ENCODE measurements at places on chromosomes 3 and 15.

DNA sequence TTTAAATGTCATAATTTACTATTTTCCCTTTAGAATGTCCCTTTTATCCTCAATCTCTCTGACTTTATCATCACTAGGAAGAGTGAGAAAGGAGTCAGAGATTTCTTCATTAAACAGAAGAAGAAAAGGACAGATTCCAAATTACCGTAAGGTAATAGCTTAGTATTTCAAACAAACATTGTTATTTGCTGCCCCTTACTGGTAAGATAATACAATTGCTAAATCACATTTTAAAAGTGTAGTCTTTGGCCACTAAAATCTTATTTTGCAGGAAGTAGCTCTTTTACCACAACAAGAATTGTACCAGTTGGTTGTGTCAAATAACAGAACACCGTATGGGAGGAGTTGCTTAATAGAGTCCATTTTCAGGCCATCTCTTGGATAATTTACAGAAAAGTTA is 53.7 kb downstream of the CGGBP1 start:
- DNase-seq, result no peak

- no peak for DNase-seq
Observed at GRCh38 chr3:173901649-173902048, 504.1 kb downstream of the NLGN1 start.

GRCh38 chr3:4794331-4794730 is 184.9 kb upstream of the BHLHE40 start:
- DNase-seq, result no peak

DNA sequence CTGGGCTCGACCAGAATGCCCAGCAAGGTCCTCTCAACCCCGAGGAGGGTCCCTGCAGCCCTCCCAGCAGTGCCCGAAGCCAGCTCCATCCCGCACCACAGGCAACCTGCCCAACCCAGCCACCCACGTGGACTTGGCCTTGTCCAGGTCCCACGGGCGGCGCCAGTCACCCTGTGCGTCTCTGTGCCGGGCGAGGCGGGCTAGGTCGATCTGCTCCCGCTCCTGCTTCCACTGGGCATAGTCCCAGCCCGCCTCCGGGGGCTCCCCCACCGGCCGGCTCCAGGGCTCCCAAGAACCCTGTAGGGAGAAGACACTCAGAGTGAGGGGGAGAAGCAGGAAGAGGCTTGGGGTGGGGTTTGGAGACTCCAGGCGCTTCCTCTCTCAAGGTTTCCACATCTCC is 3.1 kb downstream of the CCDC9B start:
- DNase-seq, result no peak

DNA sequence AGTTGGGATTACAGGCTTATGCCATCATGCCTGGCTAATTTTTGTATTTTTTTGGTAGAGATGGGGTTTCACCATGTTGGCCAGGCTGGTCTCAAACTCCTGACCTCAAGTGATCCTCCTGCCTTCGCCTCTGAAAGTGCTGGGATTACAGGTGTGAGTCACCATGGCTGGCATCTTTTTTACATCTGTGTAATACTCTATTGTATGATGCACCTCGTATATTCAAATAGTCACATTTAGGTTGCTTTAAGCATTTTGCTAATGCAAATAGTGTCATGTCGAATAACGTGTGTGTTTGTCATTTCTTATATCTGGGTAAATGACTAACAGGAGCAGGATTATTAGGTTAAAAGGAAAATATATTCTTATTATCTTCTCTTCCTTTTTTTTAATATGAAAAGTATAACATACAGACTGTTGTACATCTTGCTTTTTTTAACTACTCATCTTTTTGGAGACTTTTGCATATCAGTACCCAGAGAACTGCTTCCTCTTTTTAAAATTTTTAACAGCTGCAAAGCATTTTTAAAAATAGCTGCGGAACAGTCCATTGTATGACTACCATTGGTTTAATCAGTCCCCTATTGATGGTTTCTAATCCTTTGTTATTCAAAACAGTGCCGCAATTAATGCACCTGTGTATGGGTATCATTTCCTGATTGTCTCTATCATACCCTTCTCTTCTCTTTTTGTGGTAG is 13.4 kb downstream of the SCAMP5 start:
- no peak for DNase-seq

- no peak for DNase-seq
Observed at GRCh38 chr15:70099967-70100473, 2.3 kb upstream of the TLE3 start.

- peak; percentile 15 for DNase-seq
Observed at GRCh38 chr3:9172851-9173321, 76.6 kb downstream of the SRGAP3 start.

GRCh38 chr3:106692624-106693023 is 684.6 kb upstream of the CCDC54 start:
- no peak for DNase-seq

DNA sequence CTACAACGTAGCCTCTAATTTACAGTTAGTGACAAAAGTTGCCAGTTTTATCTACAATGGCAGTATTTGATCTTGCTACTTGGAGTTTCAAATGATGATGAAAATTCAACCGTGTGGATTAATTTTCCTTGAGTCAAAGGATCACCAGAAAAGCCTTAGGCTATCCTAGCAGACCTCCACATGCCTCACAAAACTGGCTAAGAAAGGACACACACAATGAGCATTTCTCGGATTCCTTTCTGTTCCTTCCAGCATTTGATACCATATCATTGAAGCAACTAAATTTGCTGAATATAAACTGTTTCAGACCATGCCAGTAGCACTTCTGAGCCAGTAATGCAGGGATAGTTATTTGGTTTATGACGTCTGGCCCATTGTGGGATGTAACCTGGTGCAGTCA is 587.4 kb upstream of the MDFIC2 start:
- DNase-seq, result no peak

GRCh38 chr15:101391431-101391830 is 96.4 kb upstream of the SNRPA1 start:
- DNase-seq, result no peak

- DNase-seq, result no peak
Observed at GRCh38 chr3:138296639-138297038, 33.0 kb downstream of the NME9 start.

DNA sequence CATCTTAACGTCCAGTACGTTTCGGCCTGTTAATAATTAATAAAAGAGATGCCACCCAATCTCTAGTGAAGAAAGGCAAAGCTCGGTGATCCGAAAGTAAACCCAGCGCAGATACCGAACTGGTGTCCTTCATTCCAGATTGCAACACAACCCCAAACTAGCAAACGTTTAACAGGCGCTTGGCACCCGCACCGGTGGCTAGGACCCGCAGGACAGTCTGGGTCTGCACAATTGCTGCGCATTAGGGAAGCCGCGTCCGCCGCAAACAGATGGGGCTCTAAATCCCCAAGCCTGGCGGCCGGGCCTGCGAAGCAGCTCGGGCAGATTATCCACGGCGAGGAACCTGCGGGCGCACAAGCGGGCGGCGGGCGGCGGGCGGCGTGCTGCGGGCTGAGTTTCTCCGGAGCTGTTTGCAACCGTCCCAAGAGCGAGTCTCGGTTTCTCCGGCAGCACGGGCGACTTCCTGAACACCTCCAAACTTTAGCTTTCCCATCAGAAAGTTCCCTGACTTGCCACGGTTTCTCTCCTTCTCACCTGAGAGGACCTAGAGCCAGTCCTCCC is 112.1 kb upstream of the ICE2 start:
- no peak for DNase-seq

DNA sequence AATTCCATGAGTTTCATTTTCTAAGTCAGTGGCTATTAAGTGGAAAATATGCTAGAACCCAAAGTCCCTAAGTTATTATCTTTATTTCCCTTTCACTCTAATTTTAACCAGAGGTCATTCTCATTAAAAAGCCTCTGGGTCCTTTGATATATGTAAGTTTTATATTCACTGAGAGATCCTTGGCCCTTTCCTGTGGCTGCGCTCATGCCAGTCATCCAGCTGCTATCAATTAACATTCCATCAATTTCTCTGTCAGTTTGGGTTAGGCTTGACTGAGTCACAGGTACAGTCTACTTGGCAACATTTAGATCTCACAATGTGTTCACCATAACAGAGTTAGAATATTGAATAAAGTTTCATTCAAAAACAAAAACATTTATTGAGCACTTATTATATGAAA is 58.0 kb upstream of the FBN1 start:
- no peak for DNase-seq

DNA sequence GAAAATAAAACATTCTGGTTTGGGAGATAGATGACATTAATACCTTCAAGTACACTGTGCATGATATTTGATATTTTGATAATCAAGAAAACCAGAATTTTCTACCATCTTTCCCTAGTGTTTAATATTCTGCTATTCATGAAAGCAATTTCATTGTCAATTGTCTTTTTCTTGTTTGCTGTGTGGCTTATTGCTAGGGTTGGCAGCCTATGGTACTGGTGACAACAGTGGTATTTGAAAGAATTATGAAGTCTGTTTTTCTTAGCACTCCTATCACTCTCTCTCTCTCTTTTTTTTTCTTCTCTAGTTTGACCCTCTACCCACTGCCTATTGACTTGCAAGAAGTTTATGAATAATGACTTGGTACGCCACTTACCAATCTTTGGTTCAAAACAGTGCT is 15.4 kb downstream of the RNF13 start:
- DNase-seq, result no peak

DNA sequence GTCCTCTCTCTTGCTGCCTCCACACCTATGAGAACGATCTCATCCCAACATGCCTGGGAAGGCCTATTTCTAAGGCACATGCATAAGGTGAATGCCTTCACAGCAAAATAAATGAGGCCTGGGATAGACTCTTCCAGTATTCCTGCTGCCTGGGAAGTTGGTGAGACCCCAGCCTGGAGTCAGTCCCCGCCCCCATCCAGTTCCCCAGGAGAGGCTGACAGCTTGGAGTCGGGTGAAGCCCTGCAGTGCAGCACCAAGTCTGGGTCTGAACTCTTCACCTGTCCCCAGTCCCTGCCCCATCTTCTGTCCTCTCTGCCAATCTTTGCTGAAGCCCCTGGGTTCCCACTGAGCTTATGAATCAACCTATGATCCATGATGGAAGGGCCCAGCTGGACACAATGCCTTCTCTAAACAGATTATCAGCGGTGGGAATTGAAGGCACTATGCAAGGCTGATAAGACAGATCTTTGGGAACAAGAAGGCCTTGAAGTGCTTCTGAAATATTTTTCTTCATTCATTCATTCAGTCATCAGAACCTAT is 10.2 kb upstream of the APBA2 start:
- DNase-seq, result no peak

DNA sequence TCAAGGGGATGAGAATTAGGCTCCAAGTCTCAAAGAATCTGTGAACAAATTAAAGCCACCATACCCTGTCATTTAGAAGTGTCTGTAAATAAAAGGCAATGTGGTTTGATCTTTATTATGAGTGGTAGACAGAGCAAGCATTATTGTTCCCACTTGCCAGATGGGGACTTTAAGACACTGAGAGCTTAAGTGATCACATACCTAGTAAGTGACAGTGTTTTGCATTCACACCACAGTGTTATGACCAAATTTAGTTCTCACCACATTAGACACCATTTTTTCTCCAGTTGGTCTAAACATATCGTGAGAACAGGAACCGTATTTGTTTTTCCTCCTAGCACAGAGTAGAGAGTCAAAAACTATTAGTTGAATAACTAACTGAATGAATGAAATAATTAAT is 13.2 kb upstream of the ZBED2 start:
- DNase-seq, result no peak

GRCh38 chr3:135629701-135630408 is 335.7 kb upstream of the PPP2R3A start:
- no peak for DNase-seq

GRCh38 chr3:179028408-179028807 is 43.2 kb downstream of the ZMAT3 start:
- DNase-seq, result no peak

DNA sequence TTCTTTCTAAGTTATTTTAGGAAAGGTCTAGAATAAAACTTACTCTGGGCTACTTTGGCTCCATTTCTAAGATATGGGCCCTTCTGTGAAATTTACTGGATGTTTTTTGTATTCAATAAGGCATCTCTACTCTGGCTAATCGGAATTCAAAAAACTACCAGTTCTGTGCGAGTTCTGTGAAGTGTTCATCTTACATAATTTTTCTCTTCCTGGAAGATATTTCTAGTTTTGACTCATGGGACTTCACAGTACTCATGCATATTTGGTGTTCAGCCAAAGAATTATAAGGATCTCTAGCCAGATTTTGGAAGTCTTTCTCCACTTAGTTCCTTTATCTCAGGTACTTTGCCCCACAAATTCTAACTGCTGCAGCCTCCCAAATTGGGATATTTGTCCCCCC is 46.4 kb upstream of the MBNL1 start:
- no peak for DNase-seq

DNA sequence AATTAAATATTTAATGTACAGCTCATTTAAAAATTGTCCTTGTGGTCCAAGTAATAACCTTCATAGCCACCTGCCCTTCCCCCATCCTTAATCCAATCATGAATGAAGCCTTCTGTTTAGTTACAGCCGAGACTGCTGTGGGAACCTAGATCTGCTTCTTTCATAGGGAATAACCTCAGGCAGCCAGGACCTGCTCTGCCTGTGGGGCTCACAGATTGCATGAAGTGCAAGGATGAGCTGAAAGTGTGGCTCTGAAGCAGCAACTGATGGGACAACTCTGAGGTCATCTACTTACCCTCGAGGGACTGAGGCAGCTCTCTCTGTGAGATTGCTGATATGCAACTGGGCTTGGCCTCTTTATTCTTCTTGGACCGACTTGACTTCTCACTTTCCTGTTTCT is 169.8 kb downstream of the POTEB3 start:
- no peak for DNase-seq

- DNase-seq, result no peak
Observed at GRCh38 chr3:15476378-15476777, 45.1 kb downstream of the COLQ start.

GRCh38 chr15:69723404-69724096 is 270.9 kb downstream of the RPLP1 start:
- no peak for DNase-seq

GRCh38 chr3:23036728-23037127 is 166.4 kb upstream of the UBE2E2 start:
- no peak for DNase-seq

Data from anterior cingulate cortex (tissue), 58 donors.